T follicular helper cell (primary cell): ENCODE measurements at places on chromosomes 7 and 10.

- DNase-seq: no peak
Measured at GRCh38 chr10:101363850-101364400, 10.0 kb downstream of the BTRC start.

DNA sequence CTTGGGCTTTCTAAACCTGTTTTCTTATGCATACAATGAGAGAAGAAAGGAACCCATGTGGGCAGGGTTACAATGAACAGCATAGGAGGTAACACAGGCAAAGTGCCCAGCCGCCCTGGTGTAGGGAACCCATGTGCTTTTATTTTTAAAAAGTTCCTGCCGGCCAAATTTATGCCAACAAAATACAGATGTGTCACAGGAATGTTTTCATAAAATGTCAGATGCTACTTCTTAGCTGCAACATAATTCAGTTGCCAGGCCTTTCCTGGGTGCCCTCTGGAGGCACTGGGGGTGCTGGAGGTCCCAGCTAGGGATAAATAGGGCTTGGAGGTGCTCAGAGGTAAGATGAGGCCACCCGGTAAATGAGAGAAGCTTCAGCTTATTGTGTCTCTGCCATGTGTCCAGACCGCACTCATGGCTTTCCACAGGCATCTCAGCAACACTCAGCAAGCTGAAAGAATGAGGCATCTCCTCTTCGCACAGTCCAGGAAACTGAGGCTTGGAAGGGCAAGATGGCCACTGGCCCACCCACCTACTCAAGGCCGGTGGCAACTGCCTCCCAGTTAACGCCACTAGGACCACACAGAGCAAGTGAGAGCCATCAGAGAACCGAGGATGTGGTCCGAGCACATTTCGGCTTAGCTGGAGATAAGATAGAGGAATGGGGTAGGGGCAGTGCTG lies 58.3 kb downstream of the CPXM2 start:
- no peak for DNase-seq

- DNase-seq: no peak
Measured at GRCh38 chr10:43079856-43080255, 3.0 kb downstream of the RET start.

DNA sequence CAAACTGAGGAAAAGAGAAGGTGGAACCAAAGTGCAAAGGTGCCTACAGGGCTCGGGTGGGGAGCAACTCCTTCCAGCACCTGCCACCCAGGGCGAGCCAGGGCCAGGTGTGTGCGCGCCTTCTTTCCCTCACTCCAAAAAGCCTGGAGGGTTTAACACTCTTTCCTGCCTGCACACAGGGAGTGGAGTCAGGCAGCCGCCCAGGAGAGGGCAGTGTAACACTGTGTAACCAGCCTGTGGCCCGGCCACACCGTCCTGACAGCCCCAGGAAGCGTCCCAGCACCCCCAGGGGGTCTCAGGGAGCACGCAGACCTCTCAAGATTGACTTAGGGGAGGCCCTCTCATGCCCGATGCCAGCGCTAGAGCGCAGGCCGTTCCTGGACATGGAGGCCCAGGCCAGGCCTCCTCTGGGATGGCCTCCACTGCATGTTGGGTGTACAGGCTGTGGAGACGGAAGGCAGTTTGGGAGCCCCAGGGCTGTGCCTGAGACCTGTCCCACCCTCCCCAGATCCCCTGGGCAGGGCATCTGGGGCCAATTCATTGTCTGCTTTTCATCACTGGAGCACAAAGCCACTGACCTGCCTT lies 13.4 kb downstream of the BRI3 start:
- no peak for DNase-seq

DNA sequence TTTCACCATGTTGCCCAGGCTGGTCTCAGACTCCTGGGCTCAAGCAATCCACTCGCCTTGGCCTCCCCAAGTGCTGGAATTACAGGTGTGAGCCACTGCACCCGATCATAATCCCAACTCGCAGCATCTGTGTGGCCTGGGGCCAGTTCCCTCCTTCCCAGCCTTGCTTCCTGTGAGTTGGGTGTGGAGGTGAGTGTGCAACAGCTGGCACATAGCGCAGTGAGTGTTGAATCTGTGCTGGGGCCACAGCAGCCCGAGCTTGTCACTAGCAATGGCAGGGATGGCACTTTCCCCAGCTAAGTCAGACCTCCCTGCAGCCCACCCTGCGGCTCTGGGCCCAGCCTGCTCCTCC lies 12.2 kb downstream of the TMEM184A start:
- DNase-seq: no peak

DNA sequence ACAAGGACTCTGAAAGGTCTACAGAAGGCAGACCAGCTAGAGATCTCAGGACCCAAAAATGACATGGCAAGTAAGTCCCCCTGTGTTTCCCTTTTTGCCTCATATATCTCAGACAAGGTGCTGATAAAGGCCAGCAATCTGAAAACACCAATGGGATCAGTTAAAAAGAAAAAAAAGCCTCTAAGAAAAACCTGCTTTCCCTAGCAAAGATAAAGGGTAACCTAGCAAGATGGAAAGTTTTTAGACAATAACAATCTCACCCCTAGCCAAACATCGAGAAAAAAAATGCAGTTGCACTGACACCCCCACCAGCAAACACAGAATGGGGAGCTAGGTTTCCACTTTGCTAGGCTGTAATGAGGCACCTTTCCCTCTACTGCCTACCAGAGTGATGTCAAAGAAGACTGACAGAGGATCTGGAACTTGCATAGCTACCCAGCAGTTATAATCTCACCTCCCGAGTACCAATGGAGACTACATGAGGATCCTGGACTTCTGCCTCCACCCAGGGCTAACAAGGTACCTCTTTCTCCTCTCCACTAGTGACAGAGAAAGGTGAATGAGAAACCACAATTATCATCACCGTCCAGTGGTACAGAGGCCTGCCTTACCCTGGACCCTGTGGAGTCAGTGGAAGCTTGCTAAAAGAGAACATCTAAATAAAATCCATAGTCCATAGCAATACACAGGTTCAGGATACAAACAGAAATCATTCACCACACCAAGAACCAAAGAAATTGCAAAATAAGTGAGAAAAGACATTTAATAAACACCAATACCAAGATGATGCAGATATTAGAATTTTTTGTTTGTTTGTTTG lies 240.8 kb downstream of the ARHGAP12 start:
- DNase-seq: no peak

GRCh38 chr10:3925184-3925583 lies 140.2 kb upstream of the KLF6 start:
- DNase-seq: no peak

DNA sequence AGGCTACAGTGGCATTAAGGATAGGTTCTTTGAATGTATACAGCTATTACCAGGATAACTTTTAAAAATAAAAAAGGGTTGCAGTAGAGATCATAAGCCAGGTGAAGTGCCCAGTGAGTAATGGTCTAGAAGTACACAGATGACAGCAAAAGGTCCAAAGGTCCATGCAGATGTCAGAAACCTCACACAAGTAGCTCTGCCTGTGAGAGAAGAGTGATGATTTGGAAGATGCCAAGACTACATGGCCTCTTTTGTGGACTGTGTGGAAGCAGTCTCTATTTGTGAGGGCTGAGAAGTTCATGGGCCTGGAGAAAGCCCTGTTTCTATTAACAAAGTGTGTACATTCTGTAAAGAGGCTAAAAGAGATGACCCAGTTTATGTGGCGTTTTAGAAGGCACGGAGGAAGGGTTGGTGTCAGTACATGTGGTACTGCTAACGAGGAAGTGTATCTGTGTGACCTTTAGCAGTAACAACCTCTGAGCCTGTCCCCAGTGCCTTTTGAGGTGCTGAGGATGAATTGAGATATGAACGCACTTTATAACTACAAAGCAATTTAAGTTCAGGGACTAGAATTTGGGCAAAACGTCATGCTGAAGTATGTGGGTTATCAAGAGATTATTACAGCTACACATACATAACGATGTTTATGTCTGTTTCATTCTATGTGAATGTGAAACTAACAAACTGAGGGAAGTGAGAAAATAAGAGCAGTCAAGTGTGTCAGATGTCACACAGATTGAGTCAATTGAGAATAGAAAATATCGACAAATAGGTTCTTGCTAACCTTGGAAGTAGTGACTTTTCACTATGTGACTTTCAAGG lies 7.6 kb downstream of the CYCS start:
- DNase-seq: no peak

GRCh38 chr10:119967066-119967465 lies 74.5 kb downstream of the SEC23IP start:
- no peak for DNase-seq

DNA sequence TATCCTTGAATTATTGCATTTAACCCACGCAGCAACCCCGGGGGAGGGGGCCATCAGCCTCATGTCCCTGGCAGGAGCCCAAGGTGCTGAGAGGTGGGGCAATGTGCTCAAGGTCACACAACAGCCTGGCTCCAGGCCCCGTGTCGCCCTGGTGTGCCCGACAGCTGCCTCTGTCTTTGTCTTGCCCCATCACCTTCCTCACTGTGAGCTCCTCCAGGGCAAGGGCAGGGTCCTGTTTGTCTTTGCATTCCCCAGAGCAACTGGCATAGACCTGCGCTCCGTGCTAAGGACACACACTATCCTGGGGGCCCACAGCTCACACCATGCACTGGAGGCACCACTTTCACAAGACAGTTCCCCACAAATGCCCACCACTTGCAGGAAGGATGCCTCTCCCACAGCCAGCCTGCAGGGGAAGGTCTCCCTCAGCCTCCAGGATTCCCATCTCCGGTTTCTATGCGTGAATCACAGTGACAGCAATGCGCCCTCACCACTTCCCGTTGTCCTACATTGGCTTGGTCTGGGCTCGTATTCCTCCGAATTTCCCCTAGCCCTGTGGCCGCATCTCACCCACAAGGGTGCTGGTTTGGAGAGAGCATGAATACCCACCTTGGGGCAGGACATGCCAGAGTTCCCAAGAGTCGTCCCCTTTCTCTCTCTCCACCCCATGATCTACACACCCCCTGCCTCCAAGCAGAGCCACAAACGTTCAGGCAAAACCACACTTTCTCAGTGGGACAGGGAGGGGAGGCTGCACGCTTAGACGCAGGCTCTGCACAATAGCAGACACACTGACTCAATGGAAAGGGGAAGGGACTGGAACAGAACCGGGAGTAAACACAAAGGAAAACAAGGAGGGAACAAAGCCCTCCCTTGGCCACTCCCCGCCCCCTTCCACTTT lies 10.3 kb downstream of the ITPRIP start:
- no peak for DNase-seq

- no peak for DNase-seq
Measured at GRCh38 chr10:35769795-35770194, 127.7 kb upstream of the FZD8 start.
